Activated CD4-positive, CD25-positive, alpha-beta regulatory T cell (primary cell): ENCODE measurements at places on chromosomes 4 and X.

GRCh38 chrX:124720532-124720931, 374.2 kb downstream of the SH2D1A start:
- no peak for DNase-seq

DNA sequence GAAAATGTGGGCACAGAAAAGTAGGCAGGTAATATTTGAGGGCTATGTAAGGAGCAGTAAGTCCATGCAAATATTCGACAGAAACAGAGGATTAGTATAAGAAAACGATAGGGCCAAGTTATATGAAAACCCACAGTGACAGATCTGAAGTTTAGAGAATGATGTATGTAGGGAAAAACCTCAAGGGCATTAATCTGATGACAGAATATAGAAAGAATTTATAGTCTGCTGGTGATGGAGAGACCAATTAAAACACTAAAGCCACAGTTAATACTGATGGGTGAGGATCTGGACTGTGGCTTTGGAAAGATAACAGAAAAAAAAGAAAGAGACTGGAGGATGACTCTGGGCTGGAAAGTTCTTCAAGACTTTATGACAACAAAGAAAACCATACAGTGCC, 169.7 kb downstream of the PALLD start:
- DNase-seq, result no peak

- DNase-seq, result no peak
Measured at GRCh38 chr4:173943547-173943946, 339.9 kb downstream of the FBXO8 start.

GRCh38 chrX:44462850-44463249, 79.8 kb downstream of the FUNDC1 start:
- no peak for DNase-seq

GRCh38 chr4:13698296-13698695, 70.8 kb upstream of the BOD1L1 start:
- DNase-seq, result no peak

DNA sequence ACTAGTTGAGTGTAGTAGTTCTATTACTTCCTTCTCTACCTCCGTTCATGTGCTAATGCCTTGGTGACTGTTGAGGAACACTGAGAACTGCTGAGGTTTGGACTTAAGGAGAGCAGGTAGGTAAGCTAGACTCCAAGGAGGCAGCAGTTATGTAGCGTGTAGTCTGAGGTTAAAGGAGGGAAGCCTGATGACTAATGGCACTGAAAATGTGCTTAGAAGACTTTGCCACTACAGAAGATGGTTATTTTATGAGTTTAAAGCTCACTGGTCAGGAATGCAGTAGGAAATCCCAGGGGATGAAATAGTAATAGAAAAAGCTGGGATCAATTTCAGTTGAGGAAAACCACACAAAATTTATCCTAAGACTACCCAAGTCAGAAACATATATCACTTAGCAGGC, 1077.3 kb downstream of the RAPGEF2 start:
- no peak for DNase-seq

DNA sequence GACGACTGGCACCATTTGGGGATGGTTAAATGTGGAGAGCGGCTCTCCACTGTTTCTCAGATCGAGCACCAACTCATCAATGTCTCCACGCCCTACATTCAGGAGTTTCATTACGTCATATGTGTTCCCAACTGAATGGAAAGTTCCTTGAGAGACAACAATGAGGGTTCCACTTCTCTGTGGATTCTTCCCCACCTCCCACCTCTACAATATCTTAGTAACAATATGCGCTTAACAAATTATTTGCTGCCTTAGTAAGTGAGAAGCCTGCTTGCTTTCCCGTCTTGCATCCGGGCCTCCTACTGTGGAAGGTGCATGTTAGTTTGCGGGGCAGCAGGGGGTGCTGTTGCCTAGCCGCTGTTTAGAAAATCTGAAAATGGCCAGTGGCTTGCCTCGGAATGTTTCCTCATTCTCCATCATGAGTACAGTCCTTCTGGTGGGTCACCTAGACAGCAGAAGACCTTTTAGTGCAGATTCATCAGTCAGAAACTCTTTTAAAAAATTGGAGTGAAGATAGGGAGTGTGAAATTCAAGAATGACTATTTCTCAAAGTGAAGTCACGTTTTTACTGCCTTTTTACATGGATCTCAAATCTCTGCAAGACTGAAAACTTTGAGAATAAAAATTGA, 55.7 kb downstream of the PHOX2B start:
- no peak for DNase-seq

DNA sequence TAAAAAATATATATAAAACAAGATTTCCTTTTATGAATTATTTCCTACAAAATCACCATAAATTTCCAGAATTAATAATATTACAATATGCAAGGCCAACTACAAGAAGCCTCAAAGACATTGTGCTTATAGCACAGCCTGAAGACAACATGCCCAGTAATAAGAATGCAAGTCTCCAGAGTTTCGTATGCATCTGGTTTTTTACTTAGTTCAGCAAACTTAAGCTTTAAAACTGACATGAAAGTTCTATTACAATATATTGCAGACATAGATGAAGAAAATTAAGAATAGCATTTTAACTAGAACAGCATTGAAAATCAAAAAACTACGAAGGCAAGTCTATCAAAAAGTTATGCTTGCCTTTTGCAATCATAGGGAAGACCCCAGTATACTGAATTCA, 107.6 kb downstream of the PRDM5 start:
- no peak for DNase-seq

- no peak for DNase-seq
Measured at GRCh38 chrX:150504397-150505182, 63.8 kb upstream of the MTM1 start.

DNA sequence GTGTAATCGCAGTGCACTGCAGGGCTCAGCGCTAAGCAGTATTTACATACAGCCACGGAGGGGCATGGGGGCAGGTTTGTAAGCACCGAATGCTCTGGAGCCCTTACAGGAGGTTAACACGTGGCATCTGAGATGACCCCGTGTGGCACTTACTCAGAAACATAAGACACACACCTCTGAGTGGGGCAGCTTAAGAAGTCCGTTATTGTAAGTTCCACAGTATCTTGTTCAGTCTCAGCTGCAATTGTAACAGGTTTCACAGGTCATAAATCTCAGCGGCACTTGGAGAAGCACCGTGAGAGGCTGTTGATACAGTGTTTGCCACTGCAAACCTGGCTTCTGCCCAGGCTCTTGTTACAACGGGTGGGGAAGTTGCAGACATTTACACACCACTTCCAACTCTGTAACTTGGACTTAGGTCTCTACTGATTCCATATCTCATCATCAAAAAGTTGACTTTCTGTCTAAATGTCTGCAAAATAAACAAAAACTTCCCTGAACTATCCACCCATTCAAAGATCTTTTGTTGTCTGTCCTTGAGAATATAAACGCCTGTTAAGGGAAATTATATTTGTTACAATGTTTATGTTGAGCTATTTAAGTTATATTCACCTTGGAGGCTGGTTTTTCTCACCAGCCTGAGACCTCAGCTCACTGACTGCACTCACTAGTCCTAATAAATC, 10.3 kb downstream of the CPLX1 start:
- no peak for DNase-seq

GRCh38 chr4:2932951-2933565, 30.1 kb downstream of the NOP14 start:
- no peak for DNase-seq

- DNase-seq, result no peak
Measured at GRCh38 chr4:24778464-24779225, 16.7 kb upstream of the SOD3 start.

DNA sequence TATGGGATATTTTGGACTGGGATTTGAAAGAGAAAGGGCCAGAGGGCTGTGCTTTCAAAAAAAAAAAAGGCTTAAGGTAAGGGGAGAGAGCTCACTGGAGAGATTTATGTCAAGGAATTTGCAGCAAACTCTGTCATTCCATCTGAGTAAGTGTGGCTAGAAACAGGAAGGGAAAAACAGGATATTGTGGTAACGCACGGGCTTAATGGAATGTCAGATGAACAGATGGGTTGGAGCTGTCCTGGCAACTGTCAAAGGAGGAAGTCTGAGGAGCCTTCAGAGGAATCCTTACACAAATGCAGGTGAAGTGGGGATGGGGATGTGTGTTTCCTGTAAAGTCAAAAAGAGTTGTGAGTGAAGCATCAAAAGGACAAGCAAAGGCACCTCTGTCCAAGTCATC, 15.1 kb upstream of the NKX3-2 start:
- no peak for DNase-seq

DNA sequence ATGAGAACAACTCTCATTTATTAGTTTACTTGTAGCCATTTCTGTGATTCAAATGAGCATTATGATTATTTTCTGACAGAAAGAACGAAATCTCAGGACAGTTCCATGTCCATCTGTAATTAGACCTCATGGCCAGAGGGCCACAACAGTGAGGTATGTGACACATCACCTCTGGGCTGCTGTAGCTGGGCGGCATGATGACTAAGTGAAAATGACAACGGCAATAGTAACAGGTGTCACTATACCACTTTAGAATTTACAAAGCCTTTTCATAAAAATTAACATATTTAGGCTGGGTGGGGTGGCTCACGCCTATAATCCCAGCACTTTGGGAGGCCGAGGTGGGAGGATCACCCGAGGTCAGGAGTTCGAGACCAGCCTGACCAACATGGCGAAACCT, 252.6 kb downstream of the CBR4 start:
- DNase-seq, result no peak

GRCh38 chrX:153723351-153724251, 586 bp downstream of the BCAP31 start:
- DNase-seq, result peak; percentile 40

- DNase-seq, result no peak
Measured at GRCh38 chr4:174503079-174503715, 19.1 kb downstream of the HPGD start.

- no peak for DNase-seq
Measured at GRCh38 chrX:103439161-103439560, 62.8 kb downstream of the BEX3 start.

- DNase-seq, result no peak
Measured at GRCh38 chr4:162837241-162837640, 329.4 kb downstream of the NAF1 start.

DNA sequence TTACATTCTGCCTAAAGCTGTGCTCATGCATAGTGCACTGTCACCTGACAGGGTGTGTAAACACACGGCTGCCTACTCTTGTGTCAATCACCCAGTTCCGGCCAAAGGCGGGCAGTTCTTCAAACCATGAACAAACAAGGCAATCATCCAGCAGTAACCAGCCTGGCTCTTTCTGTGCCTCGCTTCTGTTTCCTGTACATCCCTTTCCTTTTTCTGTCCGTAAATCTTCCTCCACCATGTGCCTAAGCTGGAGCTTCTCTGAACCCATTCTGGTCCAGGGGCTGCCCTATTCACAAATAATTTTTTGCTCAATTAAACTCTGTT, 60.8 kb upstream of the CBR4 start:
- DNase-seq, result no peak

DNA sequence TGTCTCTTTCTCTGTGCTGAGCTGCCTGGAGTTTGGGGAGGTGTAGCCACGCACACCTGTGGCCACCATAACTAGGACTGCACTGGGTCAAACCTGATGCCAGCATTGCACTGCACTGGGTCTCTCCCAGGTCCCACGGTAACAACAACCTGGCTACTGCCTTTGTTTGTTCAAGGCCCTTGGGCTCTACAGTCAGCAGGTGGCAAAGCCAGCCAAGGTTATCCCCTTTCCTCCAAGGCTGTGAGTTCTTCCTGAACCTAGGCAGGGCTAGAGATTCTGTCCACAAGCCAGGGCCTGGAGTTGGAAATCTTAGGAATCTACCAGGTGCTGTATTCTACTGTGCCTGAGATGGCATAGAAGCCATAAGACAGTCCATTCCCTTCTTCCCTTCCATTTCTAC, 126.7 kb upstream of the MAGEE2 start:
- no peak for DNase-seq

DNA sequence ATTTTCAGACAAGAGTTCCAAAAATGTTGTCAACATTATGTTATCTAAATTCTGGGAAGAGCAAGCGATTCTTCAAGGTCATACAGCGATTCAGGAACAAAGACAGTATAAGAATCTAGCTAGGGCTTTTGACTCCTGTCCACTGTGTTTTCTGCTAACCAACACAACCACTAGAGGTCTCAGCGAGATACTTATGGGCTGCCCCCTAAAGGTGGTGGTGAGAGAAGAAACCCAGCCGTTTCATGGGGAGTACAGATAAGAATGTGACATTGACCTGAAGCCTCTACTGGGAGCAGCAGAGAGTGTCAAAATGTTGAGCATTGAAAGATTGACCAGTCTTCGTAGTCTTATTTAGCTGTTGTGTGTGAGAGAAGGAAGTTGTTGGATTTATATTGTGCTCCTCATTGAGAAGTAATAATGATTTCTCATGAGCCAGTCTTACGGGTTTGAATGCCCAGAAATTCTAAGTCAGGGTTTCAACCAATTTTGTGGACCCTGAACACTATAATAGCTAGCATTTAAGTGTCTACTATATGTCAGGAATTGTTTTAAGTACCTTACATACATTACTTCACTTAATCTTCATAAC, 168.3 kb downstream of the SPRY1 start:
- DNase-seq, result no peak

- DNase-seq, result no peak
Measured at GRCh38 chr4:149234798-149235197, 580.8 kb downstream of the IQCM start.

GRCh38 chrX:40501164-40501855, 79.5 kb upstream of the ATP6AP2 start:
- no peak for DNase-seq

DNA sequence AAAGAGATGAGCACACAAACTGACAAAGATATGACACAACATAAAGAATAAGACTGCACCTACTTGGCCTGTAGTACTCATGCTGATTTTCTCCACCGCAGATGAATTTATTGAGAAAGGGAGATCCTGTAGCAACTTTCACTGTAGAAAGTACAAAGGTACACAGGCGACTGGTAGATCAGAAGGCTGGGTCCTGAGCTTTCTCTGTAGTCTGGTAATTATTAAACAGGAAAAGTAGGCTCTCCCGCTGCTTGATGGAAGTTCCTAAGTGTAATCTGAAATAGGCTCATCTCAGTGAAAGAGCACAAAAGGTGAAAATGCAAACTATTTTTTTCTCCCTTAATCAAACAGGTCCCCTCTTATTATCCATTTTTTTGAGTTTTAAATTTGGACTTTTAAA, at the start of gene ADH6:
Gene ADH6 (minus strand): TSS at position 175 of the 400 bp plus-strand sequence. CDS start 94 bp downstream, at position 81.
- no peak for DNase-seq

GRCh38 chr4:186266729-186267456, 904 bp downstream of the F11 start:
- DNase-seq, result no peak

GRCh38 chr4:185835336-185835735, 23.3 kb upstream of the SORBS2 start:
- DNase-seq, result no peak

- DNase-seq, result peak; percentile 0
Measured at GRCh38 chrX:152632445-152633097, 5.1 kb upstream of the GABRQ start.
